ENCODE measurements at places on chromosomes 12 and 14.
A peak's percentile ranks its signal among the peaks of the same experiment; 100 is the strongest.

DNA sequence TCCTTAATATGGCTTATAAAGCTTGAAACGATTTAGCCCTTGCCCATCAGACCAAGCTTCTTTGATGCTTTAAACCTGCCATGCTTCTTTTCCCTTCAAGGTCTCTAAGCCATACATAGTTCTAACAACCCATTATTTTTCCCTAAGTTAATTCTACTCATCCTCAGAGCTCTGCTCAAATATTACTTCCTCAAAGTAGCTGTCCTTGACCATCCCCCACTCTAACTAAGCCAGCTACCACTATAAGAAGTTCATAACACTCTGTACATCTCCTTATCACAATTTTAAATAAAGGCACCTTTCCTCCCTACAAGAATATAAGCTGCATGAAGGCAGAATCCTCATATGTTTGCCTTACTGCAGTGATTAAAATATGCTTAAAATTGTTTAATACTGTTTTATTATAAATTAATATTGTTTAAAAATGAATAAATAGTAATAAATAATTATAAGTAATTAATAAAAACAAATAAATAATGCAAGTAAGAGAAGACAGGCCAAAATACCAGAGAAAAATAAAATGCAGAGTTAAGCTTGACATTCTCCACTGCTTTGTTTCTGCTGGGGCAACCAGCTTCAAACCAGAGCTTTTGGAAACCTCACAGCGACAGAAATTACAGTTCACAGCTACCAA, 76.8 kb downstream of the NUMB start:
- DNase-seq, result no peak

GRCh38 chr14:31291210-31291609, 83.6 kb upstream of the HECTD1 start:
- DNase-seq, result no peak

- DNase-seq, result peak; percentile 88
Observed at GRCh38 chr12:130747867-130748740, 32.0 kb upstream of the RIMBP2 start.

DNA sequence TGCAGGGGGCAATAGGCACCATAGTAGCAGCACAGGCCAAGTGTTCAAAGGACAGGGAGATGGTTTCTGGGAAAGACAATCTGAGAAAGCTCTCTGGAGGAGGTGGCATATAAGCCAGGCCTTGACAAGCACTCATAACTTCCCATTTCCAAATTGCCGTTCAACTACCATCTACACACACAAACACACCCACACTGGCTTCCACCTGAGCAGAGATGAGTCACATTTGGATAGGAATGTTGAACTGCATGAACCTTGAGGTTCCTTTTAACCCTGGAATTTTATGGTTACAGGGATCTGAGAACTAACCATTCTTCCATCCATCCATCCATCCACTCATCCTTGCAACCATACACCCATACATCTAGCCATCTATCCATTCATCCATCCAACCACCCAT, 86.6 kb downstream of the KSR2 start:
- no peak for DNase-seq

DNA sequence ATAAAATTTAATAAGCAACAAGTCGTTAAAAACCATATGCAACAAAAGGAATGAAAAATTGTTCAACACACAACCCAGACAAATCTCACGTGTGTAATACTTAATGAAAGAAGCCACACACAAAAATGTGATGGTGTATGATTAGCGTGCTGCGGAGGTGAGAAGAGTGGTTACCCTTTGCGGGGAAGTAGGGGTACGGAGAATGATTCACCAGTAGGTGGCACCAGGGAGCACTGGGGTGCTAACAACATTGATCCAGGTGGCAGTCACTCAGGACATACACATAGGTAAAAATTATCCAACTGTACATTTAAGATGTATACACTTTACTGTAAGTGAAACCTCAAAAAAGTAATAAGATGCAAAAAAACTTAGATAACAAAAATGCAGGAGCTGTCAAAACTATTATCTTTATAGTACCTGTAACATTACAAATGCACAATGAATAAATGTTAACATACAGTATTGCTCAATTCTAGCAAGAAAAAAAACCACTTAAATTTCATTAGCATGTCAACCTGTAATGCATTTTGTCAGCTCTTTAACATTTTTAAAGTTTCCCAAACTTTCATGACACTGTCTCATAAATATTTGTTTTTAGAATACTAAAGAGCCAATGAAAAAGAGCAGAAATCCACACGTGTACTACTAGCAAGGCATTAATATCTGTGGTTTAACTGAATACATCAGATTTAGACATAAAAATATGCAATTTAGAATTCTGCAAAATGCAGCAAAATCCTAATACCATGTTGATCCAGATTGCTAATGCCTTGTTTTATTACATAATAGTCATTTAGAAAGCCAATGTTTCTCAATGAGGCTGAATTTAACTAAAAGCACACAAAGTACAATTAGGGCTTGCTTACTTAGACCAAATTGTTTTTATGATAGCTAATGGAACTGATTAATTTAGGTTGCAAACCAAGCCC, 46.7 kb downstream of the TMCC3 start:
- peak; percentile 7 for DNase-seq

- no peak for DNase-seq
Observed at GRCh38 chr12:59858508-59859170, 262.8 kb downstream of the SLC16A7 start.

DNA sequence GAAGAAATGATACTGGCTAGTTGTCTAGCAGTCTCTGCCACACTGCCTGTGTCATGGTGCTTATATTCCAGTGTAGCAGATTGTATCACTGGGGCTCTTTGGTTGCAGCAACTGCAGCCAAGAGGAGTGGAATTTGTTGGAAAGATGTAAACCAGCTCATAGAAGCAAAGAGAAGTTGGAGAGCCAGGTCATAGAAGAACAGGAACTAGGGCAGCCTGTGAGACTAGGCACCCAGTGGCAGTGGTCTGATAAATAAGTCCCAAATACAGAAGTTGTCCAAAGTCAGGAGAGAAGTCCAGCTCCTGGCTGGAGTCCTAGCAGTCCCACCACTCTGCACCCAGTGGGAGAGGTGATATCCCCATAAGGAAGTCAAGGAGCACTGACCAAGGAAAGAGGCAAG, 172.5 kb upstream of the ARID2 start:
- DNase-seq, result no peak

DNA sequence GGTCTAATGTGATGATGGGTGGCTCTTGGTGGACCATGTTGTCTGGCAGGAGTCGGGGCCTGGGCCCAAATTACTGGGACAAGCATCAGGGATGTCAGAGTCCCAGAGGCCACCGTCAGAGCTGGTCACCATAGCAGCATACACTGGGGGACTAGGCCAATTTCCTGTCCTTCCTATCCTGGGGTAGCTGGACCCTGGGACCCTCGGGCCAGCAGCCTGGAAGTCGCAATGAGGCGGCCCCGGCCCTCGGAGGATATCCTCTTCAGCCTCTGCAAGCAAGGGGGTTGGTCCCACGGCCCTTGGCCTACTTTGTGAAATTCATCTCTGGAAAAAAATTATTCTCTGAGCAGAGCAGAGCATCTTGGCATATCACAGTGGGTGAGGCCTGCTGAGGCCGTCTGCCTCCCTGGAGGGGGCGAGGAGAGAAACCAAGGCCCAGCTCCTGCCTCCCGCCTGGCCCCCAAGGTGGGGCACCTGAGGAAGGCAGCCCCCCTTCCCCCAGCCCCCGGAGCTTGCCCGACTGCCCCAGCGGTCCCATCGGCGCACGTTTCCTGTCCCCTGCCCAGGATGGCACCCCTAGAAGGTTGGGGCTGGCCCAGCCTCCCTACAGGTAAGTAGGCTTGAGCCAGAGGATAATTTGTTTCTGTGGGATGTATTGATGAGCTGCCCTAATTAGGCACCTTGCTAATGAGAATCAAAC, 135.0 kb upstream of the MYL2 start:
- no peak for DNase-seq

DNA sequence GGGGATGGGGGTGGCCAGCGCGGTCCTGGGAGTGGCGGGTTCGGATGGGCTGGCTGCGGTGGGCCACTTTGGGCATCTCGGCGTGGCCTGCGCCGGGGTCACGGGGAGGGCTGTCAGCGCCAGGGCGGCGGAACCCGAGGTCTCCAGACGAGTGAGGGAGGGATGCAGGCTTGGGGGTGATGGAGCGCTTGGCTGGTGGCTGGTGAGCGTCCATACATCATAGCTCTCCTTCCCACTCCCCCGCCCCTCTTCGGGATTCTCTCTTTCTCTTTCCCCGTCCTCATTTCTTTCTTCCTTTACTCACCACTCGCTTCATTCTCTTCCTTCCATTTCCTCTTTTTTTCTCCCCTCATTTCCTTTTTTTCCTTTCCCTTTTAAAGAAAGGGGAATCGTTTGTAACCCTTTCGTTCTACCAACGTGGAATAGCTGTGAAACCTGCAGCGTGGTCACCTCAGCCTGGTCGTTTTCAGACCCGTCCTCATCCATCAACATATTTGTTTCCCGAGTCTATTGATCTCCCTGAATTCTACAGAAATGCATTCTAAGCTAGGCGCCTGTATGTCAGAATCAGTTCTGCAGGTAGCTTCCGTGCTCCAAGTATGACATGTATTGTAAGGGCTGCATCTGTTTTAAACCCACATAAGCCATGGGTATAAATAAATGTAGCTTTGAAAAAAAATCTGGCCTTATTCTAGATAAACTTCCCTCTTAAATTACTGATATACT, 260.3 kb upstream of the E2F7 start:
- no peak for DNase-seq

DNA sequence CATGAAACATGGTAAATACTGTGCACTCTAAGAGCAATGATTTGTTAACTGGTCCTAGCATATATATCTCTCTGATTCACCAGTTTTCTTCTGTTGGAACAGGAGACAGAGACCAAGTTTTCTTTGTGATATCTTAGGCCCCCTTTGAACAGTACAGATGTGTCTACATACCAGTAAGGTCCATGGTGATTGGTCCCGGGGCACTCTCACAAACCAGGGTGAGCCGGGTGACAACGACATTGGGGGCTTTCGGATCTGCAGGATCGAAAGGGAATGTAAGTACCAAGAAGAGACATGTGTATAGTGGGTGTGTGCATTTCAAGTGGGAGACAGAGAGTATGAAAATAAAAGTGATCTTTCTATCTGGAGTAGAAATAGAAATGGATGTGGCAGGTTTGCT, 11.3 kb upstream of the ERP27 start:
- DNase-seq, result no peak

DNA sequence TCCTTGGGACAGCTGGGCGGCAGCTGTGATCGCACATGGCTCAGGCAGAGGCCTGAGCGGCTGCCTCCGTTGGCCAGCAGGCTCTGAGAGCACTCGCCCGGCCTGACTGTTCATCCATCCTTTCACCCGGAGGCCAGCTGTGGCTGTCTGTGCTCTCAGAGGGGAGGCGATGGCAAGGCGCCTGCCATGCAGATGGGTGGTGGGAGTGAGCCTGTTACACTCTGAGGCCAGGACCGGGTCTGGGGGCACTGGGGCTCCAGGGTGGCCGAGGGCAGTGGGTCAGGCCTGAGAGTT, 292.3 kb downstream of the TMEM121 start:
- DNase-seq, result no peak

DNA sequence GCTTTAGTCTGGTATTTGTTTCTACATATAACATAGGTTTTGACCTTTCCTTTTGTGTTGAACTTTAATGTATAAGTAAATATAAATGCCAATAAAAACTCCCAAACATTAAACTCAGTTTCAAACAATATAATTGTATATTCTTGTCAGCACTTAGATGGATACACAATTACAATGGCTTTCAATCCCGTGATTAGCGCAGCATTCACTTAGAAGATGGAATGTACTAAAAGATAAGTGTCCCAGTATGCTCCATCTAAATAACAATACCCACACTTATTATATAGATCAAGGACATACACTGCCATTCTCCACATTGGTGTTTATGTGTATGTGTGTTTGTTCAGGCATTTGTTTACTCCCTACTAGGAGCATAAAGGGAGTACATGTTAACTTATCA, 193.1 kb downstream of the SOX5 start:
- DNase-seq, result no peak

DNA sequence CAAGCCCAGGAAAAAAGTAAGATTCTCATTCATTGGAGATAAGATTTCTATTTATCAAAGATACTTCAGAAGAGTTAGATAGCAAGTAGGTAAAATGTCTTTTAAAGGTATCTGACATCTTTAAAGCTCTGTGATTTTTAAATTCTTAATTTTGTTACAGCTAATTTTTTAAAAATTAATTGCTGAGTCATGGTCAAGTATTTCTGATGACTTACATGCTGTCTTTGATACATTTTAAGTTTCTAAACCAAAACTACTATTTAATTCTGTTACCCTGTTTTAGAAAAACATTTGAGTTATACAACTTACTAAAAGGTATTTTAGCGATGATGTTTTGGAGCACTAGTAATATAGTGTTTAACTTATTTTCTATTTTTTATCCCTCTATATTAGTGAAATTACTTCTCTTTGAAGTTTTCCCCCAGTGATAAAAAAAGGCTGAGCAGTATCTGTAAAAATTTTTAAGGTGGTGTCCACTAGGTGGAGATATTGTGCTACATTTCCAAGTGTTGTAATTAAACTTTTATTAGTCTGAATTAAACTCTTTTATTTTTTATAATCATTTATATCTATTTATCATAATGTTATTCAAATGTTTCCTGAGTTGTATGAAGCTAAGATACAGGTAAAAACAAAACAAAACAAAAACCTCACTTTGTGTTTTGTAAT, 11.5 kb downstream of the ALG10 start:
- peak; percentile 25 for DNase-seq

DNA sequence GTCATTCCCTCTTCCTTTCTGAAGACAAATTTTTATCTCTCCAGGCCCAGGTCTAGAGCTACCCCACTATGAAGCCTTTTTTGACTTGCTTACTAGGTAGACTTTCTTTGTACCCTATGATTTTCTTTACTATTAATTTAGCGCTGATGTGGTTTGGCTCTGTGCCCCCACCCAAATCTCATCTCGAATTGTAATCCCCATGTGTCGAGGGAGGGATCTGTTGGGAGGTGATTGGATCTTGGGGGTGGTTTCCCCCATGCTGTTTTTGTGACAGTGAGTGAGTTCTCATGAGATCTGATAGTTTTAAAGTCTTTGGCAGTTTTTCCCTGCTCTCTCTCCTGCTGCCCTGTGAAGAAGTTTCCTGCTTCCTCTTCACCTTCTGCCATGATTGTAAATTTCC, 118.1 kb downstream of the SLC38A1 start:
- no peak for DNase-seq

GRCh38 chr12:23581913-23582312, 367.6 kb downstream of the SOX5 start:
- DNase-seq, result no peak
